ENCODE measurements at places on chromosomes 5 and 9.
A peak's percentile ranks its signal among the peaks of the same experiment; 100 is the strongest.

GRCh38 chr5:101067429-101067828, 164.3 kb upstream of the ST8SIA4 start:
- ATAC-seq: no peak

GRCh38 chr5:138963763-138964371, 88.7 kb upstream of the LRRTM2 start:
- ATAC-seq: no peak

- no peak for ATAC-seq
Observed at GRCh38 chr5:96627792-96628398, 34.3 kb upstream of the CAST start.

GRCh38 chr5:115487168-115487567, 57.4 kb downstream of the FEM1C start:
- ATAC-seq: no peak

DNA sequence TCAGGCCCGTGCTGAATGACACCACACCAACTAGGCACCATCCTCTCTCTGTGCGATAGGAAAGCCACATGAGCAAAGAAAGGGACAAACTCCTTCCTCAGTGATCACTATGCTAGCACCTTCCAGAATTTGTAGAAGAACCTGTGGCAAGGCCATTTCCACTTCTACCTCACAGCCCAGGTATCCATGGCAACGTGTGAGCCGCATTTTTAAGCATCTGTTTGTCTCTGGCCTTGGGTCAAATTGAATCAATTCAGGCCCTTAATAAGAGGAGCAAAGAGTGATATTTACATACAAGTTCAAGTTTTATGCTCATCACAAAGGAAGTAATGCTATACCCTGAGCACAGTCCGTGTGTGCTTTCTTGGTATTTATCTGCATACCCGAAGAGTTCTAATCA, 179.3 kb downstream of the SLC12A2 start:
- peak; percentile 24 for ATAC-seq

GRCh38 chr5:90878081-90878480, 319.5 kb downstream of the ADGRV1 start:
- no peak for ATAC-seq

DNA sequence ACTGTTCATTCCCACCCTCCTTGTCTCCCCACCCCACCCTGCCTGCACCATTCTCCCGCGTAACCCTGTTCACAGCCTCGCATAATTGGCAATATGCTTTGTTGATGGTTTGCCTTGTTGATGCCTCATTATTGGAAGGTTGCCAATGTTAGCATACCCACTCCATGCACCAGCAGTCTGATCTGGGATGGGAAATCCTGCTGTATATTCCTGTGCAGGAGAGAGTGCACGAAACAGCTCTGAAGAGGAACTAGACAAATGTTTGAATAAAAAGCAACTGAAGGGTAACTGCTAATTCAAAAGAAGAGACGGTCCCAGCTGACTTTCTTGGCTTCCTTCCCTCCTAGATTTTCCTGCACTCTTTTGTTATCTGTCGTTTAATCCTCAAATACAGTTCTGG, 271.7 kb upstream of the TLE4 start:
- ATAC-seq: no peak

DNA sequence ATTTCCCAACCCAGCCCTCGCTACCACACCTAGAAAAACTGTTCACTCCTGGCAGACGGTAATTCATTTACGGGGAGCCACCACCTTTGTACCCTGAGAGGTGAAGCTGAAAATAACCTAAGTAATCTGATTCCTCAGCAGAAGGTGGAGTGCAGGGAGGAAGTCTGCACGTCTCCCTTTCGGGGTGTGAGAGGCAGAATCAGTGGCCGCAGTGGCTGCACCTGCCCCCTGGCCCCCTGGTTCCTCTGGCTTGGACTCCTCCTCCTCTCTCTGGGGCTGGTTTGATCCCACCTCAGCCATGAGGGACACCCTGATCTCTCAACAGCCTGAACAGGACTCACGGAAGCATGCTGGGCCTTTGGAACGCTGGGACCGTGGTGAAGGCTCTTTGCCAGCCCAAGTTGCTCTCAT, 10.5 kb downstream of the TMEM174 start:
- ATAC-seq: no peak

DNA sequence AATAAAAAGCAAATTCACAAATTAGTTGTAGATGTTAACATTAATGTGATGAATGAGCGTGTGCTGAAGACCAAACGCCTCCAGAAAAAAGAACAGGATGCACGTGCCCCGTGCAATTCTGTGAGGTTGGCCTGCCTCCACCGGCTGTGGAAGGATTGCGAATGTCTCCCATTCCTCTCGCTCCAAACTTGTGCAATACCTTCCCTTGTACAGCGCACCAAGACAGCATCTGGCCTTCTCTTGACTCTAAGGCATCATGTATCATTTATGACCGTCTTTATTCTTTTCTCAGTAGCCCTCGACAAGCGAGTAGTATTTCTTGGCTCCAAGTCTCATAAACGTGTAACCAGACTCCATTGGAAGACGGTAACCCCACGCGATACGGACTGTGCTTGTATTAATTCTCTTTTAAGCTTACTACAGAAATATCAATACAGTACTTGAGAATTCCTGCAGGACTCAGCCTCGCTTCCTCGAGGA, 1.5 kb upstream of the TESK1 start:
- no peak for ATAC-seq

- peak; percentile 94 for ATAC-seq
Observed at GRCh38 chr9:126844085-126844484, 16.4 kb upstream of the ZBTB34 start.

DNA sequence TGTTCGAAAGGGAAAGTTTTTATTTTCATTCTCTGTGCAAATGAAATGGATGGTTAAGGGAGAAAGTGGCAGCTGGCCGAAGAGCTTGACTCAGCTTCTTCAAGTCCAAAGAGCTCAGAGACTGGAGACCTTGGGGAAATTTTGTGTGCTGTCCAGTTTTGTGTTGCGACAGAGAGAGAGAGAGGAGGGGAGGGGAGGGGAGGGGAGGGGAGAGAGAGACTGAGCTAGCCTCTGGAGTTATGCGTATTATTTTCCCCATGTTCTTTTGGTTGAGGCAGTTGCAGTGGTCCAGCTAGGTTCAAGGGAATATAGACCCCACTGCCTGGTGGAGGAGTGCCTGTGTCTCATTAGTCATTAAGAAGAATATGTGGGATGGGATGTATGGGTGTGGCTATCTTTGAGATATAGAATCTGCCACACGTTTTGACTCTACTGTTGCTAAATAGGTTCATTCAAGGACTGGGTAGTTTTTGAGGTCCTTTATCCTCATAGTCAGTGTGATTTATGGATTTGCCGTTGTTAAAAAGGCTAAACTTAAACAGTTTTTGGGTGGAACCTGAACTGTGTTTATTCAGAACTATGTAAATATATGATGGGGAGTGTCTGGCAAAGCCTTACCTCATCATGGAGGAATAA, 69.7 kb downstream of the ARHGAP26 start:
- no peak for ATAC-seq

- no peak for ATAC-seq
Observed at GRCh38 chr5:101929628-101930027, 366.5 kb downstream of the SLCO4C1 start.

- no peak for ATAC-seq
Observed at GRCh38 chr9:8864545-8864896, 1064.9 kb upstream of the DMAC1 start.

DNA sequence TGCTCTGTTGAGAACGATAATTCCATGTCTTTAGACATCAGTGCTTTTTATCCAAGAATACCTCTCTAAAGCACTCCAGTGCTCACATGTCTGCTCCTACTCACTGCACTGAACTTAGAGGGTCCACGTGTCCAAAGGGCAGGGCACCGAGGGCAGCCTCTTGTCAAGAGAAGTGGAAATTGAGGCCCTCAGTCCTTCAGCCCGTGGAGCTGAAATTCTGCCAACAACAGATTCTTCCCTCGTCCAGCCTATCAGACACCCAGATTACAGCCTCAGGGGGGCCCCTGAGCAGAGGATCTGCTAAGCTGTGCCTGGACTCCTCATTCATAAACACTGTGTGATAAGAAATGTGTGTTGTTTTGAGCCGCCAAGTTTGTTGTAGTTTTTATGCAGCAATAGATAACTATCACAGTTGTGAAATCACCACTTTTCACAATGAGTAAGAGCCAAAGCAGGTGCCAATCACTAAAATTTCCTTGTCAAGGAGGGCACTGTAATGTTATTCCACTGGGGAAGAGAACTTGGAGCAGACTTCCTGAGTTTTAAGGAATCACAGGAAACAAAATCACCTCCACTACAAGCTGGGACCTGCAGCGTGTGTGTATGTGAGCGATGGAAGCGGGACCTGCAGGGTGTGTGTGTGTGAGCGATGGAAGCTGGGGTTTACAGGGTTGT, 58.8 kb upstream of the IGFBPL1 start:
- ATAC-seq: no peak

DNA sequence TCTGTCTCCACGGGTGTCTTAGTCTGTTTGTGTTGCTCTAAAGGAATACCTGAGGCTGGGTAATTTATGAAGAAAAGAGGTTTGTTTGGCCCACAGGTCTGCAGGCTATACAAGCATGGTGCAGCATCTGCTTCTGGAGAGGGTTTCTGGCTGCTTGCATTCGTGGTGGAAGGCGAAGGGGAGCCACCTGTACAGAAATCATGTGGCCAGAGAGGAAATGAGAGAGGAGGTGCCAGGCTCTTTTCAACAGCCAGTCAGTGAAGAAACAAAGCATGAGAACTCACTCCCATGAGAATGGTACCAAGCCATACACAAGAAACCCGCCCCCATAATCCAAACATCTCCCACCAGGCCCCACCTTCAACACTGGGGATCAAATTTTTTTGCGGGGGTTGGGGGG, 53.4 kb downstream of the PFDN1 start:
- no peak for ATAC-seq

- ATAC-seq: no peak
Observed at GRCh38 chr9:35867538-35867937, 2.7 kb downstream of the OR13J1 start.

DNA sequence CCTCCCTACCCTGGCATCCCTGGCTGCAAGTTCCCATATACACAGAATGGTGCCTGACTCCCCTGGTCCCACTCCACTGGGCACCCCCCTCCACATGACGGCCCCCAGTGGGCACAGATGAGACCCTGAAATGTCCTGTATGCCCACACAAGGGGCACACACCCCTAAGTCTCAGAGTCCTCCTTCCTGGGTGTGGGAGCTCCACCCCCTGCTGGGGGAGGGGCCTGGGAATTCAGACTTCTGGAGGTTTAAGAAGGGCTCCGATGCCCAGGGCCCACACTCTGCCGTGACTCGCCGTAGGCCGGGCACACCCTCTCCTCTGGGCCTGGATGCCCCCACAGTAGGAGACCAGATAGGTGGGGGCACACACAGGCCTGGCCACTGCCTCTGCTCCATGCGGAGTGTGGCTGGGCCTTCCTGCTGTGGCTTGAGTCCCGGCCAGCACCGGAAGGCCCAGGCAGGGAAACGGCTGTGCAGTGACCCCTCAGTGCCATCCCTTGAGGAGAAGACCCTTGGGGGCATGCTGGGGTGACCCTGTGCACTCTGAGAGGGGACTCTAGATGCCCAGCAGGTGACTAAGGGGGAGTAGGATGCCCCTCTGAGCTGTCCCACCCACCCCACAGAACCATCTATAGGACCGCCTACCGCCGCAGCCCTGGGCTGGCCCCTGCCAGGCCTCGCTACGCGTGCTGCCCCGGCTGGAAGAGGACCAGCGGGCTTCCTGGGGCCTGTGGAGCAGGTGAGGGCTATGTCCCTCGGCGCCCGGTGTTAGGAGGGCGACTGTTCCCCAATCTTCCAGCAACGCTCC, 6.5 kb downstream of the EGFL7 start:
- ATAC-seq: peak; percentile 7

GRCh38 chr9:94178927-94179326, 80.2 kb upstream of the ZNF169 start:
- no peak for ATAC-seq

GRCh38 chr5:157273131-157273556, 7.2 kb downstream of the CYFIP2 start:
- no peak for ATAC-seq

- no peak for ATAC-seq
Observed at GRCh38 chr9:459491-460444, 245.1 kb downstream of the DOCK8 start.

- ATAC-seq: no peak
Observed at GRCh38 chr5:169599451-169599850, 15.9 kb downstream of the SPDL1 start.

- no peak for ATAC-seq
Observed at GRCh38 chr5:2242539-2242938, 359.8 kb upstream of the IRX4 start.

DNA sequence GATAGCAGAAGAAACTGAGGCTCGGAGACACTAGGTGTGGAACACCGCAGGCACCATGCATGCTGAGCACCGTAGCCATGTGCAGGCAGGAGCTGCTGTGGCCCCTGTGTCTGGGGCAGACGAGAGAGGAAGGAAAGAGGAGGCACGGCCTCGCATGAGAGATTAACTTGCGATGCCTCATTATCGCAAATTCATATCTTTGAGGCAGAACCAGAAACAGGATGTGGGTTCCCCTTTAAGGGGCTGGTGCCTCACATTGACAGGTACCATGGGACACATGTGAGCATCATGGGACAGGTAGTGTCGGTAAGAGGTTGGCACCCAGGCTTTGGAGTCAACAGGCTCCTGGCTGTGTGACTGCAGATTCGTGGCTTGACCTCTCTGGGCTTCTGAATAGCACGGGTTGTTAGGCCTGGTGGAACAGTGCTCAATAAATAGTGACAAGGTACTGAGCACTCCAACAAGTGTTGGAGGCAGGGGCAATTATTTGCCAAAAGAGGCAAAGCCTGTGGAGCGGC, 40.8 kb downstream of the NAIF1 start:
- no peak for ATAC-seq

- ATAC-seq: peak; percentile 87
Observed at GRCh38 chr5:35656721-35657120, 39.1 kb downstream of the SPEF2 start.

DNA sequence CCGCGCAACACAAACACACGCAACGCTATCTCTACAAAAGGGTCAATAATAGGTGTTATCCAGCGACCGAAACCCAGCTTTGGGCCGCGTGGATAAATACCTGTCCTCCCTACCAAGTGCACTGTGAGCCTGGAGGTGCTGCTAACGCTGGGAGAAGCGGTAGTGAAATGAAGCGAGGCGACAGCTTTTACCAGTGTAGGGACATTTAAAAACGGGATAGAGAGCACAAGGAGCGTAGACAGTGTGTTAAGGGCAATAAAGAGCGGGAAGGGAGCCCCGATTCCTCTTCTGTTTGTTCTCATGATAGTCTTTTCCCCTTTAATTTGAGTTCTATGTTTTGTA, 421 bp upstream of the DEPDC1B start:
- peak; percentile 55 for ATAC-seq
